ENCODE measurements at places on chromosomes 4 and X.

DNA sequence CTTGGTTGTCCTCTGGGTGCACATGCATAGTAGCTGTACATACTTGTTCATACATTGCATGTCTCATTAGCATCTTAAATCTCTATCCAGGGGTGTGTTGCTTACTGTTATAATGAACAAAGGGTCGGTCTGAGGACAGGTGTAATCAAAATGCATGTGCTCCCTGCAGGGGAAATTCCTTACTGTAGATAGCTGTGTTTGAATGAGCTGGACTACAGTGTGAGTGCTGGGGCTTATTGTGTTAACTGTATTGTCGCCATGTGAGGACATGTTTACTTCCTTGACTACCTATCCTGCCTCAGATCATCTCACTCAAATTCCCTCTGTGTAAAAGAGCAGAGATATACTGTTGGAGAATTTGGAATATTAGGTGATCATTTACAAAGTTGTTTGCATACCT, 98.7 kb downstream of the KLHL34 start:
- no peak for DNase-seq

DNA sequence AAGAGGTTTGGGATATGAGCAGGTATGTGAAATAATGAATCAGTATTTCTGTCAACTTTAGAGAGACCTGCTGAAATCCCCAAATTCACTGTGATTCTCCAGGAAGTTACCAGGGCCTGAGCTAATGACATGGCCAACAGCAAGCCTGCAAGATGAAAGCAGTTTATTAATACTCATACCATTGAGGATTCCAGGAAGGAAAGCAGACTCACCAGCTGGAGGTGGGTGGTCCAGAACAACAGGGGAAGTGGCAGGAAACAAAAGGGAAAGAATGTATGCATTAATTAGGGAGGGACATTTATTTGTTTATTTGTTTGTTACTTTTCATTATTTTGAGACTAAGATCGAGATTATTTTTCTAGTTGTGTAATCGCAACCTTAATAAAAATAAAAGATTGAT, 196.6 kb upstream of the AGA start:
- no peak for DNase-seq

GRCh38 chrX:74195605-74196004, 108.4 kb upstream of the ZCCHC13 start:
- DNase-seq, result no peak

- DNase-seq, result no peak
These were observed 45.9 kb upstream of the PPP3CA start for GRCh38 chr4:101393256-101393655.

GRCh38 chr4:33696041-33696440, 2548.3 kb downstream of the ARAP2 start:
- DNase-seq, result no peak

- no peak for DNase-seq
These were observed 1.1 kb downstream of the SORBS2 start for GRCh38 chr4:185810746-185811508.

DNA sequence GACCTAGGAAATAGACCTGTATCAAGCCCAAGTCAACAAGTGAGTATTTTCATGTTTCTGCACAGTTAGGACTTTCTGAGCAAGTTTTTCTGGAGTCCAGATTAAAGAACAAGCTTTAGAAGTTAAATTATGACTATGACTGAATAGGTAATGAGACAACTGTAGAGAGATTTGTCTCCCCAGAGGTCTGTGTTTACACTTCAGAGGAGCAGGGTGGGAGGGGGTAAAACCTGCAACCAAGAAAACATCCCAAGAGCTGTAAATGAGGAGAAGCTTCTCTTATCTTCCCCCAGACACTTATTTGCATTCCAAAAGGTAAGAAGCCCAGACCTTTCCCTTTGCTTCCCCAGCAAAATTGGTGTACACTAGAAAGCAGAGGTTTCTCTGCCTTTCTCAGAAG, 22.1 kb upstream of the CEP135 start:
- no peak for DNase-seq

DNA sequence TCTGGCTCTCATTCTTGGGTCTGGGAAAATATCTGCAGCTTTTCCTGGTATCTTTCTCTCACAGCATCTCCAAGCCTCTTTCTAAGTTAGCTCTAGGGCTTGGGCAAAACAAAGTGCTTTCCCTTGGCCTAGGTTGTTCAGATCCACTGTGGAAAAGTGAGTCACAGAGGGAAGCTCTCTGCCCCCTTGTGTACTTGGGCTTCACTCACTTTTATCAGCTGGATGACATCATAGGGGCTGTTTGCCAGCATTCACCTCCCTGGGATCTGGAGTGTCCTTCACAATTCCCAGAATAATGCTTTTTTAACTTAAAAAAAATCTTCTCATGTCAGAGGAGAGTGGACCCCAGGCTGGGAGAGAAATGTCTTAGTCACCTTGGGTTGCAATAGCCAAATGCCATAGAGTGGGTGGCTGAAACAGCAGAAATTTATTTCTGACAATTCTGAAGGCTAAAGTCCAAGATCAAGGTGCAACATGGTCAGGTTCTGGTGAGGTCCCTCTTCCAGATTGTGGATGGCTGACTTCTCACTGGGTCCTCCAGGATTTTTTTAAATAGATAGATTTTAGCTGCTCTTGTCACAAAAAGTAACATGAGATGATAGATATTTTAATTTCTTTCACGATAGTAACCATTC, 247.8 kb downstream of the SH2D1A start:
- no peak for DNase-seq

GRCh38 chr4:16862697-16863096, 35.7 kb downstream of the LDB2 start:
- no peak for DNase-seq

DNA sequence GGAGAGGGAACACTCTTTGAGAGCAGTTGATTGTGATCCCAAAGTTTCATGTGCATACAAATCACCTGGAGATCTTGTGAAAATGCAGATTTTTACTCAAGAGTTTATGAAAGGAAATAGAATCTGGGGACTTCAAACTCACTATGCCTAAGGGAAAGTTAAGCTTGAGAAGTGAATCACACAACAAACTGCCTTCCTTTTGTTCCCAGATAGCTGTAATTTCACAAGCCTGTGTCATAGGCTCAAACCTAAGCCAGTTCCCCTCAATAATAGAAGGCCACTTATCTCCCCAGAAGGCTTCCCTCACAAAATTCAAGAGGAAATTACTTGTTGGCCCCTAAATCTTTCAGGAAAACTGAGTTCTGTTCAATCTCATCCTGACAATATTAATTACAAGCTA, 132.8 kb upstream of the MAGEB16 start:
- DNase-seq, result no peak

DNA sequence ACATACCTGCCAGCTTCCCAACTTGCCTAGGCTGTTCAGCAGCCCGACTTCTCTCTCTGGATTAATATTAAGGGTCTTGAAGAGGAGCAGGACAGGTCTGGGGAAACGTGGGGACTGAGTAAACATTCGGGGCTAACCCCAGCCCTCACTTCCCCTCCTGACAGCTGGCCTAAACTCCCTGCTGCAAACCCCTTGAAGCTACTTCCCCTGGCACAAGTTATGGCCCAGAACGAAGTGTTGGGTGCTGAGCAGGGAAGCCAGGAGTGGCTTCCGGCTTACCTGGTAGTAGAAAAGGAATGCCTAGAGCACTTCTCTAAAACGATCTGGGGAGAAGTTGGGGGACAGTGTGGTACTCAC, 200.0 kb downstream of the BCOR start:
- no peak for DNase-seq

DNA sequence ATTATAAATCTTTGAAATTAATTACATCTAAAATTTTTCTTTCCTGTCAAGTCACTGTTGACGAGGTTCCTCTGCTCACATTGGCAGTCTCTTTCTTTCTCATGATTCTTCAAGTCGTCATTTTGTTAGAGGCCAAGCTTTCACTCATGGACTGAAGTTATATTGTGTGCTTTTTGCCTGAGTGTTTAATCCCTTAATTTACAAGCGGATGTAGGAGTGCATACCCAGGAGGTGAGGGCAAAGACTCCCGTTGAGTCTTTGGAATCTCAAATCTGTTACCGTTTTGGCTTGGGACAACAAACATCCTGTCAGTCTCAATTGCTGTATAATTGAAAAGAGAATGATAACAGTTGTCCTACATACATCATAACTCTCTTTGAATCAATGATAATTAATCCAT, 345.0 kb downstream of the TRIML1 start:
- DNase-seq, result no peak

DNA sequence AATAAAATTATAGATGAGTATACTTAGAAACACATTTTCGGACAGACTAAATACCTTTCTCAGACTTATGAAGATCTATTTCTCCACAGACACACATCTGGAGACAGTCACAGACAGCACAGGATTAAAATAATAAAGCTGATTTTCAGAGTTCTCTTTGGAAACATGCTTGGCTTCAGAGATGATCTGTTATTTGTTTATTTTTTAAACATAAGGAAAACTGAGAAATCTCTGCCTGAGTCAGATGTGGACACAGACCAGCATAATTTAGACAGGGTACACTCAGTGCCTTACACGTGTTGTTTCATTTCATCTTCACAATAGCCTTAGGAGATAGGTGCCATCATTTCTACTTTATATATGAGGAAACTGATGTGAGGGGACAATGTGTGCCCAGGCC, 92.1 kb downstream of the SLC9A7 start:
- no peak for DNase-seq

- DNase-seq, result no peak
These were observed 217.7 kb upstream of the PSAPL1 start for GRCh38 chr4:7652451-7652881.

GRCh38 chrX:121216641-121217374, 169.4 kb downstream of the GLUD2 start:
- DNase-seq, result no peak

GRCh38 chr4:1851160-1851559, 4.8 kb downstream of the LETM1 start:
- no peak for DNase-seq

GRCh38 chr4:155565776-155566175, 100.9 kb upstream of the GUCY1A1 start:
- DNase-seq, result no peak

- no peak for DNase-seq
These were observed 440.2 kb downstream of the PRR32 start for GRCh38 chrX:127259742-127260141.

DNA sequence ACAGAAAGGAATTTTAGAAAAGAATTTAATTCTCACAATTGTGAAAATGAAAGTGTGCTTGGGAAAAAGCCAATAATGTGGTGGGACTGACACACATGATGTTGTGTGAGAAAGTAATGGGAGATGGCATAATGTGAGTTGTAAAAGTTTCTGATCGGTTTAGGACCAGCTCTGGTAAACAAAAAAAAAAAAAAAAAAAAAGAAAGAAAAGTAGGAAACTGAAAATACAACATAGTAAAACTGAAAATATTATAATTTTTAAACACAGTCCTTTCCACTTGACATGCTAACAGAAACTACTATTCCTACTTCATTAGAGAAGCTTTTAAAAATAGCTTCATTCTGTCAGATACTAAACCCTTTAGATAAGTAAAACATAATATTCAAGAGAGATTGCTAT, 28.2 kb downstream of the RAP1GDS1 start:
- DNase-seq, result no peak

DNA sequence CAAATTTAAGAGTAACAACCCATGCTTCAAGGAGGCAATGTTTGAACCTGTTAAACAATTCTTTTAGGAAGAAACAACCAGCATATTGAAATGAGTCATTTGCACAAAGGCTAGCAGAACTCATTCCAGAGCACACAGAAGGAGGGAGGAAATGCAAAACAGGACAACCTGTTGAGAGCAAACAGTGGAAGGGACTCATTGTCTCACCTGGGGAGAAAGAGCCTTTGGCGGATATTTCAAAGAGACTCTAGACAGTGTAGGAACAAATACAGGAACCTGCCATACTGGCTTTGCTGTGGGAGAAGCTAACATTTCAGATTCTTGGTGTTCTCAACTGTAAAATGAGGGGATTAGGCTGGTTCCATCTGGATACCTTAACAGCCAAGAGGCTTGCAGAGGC, 14.8 kb upstream of the RASGEF1B start:
- DNase-seq, result no peak

- DNase-seq, result no peak
These were observed 11.7 kb downstream of the ADGRL3 start for GRCh38 chr4:61211781-61212180.

Data from stimulated activated CD4-positive, alpha-beta T cell treated with anti-CD3 and anti-CD28 coated beads, TNF-alpha, amount 100 ng/mL, for 48 hours (primary cell).